CD4-positive, alpha-beta T cell treated with Interleukin-2 at 100 ng/mL for 4 hours (primary cell): ENCODE measurements at places on chromosomes 1 and 21.

GRCh38 chr1:174719194-174719593 is 271.4 kb downstream of the GPR52 start:
- DNase-seq: no peak

DNA sequence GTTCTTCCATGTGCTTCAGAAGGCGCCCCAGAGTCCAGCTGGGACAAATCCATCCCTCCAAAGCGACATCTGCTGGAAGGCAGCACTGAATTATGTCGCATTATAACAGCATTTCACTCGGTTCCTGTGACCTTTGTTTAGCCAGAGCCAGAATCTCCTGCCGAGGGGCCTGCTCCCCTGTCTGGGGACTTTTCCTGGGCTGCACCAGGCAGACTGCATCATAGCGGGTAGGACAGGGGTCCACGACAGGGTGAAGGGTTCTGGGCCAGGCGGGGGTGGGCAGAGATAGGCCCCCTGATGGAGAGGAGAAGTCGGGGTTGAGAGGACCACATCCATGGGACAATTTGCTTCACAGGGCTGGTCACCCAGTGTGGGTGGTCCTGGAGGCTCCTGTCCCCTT is 276.9 kb downstream of the MATN1 start:
- no peak for DNase-seq

DNA sequence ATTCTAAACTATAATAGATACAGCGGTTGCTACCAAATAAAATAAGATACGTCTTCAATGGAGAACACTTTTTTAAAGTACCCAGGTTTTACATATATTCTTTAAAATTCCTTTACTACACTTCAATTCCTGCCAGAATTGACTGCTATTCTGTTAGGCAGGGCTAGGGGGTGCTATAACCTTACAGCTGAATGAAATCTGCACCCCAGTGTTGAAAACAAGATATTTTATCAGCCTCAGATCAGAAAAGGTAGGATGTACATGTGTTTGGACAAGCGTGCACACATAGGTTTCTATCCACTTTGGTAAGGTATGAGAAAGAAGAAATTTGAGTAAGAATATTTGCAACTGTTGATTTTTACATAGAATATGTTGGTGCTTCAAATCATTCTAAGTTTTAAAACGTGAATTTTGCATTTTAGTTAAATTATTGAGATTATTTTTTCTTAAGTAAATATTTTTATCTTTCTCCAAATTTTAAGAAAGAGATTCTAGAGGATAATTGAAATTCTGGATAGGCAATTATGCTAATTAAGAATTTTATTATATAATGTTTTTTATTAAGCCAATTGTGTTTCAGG is 490.8 kb upstream of the ADGRL4 start:
- no peak for DNase-seq

- no peak for DNase-seq
Observed at GRCh38 chr1:25565626-25566025, 22.2 kb downstream of the LDLRAP1 start.

DNA sequence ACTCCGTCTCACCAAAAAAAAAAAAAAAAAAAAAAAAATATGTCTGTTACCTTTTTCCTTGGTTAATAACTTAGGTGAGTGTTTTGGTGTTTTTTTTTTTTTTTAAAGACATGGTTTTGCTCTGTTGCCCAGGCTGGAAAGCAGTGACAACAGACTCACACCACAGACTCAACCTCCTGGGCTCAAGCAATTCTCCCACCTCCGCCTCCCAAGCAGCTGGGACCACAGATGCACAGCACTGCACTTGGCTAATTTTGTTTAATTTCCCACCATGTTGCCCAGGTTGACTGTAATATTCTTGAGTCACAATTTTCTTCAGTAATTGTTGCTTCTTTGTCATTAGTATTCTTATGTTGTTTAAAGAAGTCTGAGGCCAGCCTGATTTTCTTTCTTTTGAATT is 149.2 kb upstream of the SYT6 start:
- DNase-seq: no peak

DNA sequence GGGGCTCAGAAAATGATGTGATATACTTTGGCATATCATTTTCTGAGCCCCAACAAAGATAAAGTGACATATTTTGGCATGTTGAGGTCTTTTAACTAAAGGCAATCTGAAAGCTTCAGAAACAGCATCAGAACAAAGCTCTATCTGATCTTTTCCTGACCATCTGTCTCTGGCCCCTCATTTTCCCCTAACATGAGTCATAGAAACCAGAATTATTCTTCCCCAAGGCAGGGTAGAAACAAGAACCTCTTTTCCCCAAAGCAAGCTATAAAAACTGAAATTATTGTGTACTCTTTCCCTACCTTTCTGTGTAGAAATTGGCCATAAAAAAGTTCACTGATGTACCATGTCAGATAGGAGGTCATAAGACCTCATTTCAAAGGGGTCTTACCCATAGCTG is 48.7 kb upstream of the PLA2G4A start:
- DNase-seq: no peak

GRCh38 chr1:50419192-50419906 is 3.9 kb downstream of the DMRTA2 start:
- no peak for DNase-seq

- no peak for DNase-seq
Observed at GRCh38 chr1:231116738-231117137, 45.1 kb upstream of the TRIM67 start.

DNA sequence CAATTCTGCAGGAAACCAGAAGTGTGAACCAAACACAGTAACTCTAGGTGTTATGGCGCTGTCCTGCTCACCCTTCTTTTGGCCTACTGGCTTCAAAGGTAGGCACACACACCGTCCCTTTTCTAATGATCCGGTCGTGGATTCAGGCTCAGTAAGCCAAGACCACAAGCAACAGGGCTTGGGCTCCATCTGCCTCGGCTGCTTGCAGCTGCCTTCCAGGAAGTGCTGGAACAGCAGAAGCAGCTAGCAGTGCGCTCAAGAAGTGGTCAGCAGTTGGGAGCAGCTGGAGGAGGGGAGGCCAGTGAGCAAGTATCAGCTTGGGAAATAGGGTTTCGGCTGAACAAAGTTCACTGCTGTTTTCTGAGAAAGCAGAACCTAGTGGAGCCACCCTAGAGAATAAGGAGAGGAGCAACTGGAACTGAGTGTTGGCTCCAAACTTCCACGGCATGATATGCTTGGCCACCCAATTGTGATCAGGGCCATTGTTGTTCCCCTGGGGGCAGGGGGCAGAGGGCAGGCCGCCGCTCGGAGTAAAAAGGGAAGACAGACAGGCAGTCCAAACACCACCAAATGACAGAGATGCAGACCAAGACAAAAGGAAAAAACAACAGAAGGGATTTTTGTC is 173.4 kb downstream of the TOMM20 start:
- no peak for DNase-seq

GRCh38 chr1:225532240-225532944 is 104.6 kb upstream of the LBR start:
- DNase-seq: no peak

DNA sequence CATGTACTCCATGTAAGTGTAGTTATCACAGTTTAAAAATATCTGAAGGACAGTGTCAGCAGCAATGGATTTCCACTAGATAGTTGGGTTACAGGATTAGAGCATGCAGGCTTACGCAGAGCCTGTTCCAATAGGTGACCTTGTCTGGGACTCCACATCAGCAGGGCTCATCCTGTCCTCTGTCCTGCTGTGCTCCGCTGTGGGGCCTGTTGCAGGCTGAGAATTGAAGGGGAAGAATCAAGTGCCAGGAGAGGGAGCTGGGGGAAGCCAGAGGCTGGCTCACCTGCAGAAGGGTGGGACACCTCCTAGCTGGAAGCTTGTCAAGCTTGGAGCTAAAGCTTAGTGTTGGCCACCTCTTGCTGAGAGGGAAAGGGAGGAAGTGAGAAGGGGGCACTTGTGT is 62.8 kb downstream of the XCL2 start:
- no peak for DNase-seq
